ENCODE measurements at places on chromosomes 3 and 15. TPM values are rescaled to one million over a fixed set of nuclear protein-coding genes. Genes with fewer than 3 reads are reported as not detected.
A peak's percentile ranks its signal among the peaks of the same experiment; 100 is the strongest.

The NPRL2 gene
- total RNA-seq = 47.9 TPM

The DHFR2 gene
- total RNA-seq = 17.9 TPM

The EFHB gene
- 1.3 TPM for total RNA-seq

The NDUFB5 gene
- 48.1 TPM for total RNA-seq

The AMT gene
- total RNA-seq = 8.4 TPM

The MB21D2 gene
- 4.2 TPM for total RNA-seq

The C3orf70 gene
- total RNA-seq = not detected

The ZNF770 gene
- 60.1 TPM for total RNA-seq

The KCNAB1 gene
- not detected for total RNA-seq

The CLEC3B gene
- 1.8 TPM for total RNA-seq

The CCR8 gene
- 1.3 TPM for total RNA-seq

The SEMA3F gene
- total RNA-seq = 0.69 TPM

The TRH gene
- not detected for total RNA-seq

The CRABP1 gene
- not detected for total RNA-seq

The CHRNA5 gene
- total RNA-seq = 0.89 TPM

- DNase-seq = no peak
Measured at GRCh38 chr3:42613462-42613861, 13.0 kb downstream of the NKTR start.

GRCh38 chr3:114092151-114093015, 35.8 kb downstream of the QTRT2 start:
- DNase-seq = no peak

DNA sequence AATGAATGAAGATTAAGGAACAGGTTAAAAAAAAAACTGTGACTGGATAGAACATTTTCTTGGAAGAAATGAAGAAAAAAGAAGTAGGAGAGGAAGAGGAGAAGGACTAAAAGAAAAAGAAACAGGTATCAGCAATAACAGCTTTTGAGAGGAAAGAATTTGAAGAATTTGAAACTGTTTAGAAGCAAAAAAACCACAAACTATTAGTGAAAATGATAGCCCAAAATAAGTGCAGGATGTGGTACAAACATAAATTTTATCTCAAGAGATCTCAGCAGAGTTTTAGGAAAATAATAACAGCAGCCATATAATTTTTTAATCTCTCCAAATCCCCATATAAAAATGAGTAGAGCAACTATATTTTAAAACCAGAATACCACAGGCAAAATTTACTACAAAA, 8.8 kb upstream of the A4GNT start:
- DNase-seq = no peak

- DNase-seq = no peak
Measured at GRCh38 chr3:133136114-133137041, 98.2 kb downstream of the TMEM108 start.

GRCh38 chr3:149233323-149233722, 11.7 kb upstream of the CP start:
- DNase-seq = no peak

GRCh38 chr3:120472121-120472844, 21.5 kb upstream of the FSTL1 start:
- no peak for DNase-seq

- DNase-seq = no peak
Measured at GRCh38 chr3:43624619-43625305, 3.0 kb upstream of the ANO10 start.

GRCh38 chr3:52144034-52144795, 10.0 kb downstream of the POC1A start:
- DNase-seq = peak; percentile 84

GRCh38 chr3:66220066-66220465, 735 bp upstream of the SLC25A26 start:
- no peak for DNase-seq

DNA sequence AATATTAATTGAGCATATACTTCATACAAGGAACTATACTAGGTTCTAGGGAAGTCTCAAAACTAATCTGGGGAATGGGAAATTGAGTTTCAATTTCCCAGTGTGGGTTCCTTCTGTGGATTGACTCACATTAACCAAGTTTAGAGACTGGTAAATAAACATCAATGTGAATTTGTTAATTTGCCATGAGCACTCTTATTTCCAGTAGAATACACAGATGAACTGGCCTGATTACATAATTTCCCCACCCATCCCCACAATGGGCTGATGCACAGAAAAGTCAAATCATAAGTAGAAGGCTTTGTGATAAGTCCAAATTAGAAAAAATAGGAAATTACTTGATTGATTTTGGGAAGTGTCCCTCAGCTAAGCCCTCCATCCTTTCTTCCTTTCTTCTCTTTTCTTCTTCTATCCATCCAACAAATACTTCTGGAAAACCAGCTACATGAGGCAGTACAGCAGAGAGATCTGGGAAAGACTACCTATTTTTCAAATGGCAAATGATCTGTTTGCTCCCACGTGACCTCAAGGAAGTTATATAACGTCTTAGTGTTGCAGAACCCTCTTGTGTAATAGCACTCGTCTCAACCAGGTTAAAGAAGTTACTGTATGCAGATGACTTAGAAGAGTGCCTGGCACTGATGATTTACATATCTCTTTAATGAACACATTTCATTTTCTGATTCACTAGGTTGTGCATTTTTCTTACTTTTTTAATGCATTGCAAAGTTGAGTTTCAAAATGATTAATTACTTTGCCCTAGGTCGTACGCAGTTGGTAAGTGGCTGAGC, 312.3 kb downstream of the SV2B start:
- no peak for DNase-seq

GRCh38 chr15:63833021-63833696, 589 bp downstream of the HERC1 start:
- peak; percentile 12 for DNase-seq

GRCh38 chr15:23439513-23439912, 7.5 kb downstream of the GOLGA6L2 start:
- no peak for DNase-seq

DNA sequence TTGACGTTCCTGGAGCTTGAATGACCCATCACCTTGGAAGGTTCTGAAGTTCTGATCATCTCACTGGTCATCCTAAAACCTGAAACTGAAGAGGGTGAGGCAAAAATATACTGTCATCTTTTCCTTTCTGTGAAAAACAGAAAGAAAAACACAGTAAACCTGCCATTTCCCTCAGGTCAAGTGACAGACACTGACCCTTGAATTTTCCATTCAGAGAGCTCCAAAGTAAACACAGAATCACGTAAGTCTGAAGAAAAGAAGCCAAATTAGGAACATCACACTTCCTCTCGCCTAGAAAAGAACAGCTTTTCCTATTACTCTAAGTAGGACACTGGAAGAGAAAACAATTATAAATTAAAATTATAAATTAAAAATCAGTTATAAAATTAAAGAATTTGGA, 78.7 kb upstream of the TGFBR2 start:
- DNase-seq = no peak

DNA sequence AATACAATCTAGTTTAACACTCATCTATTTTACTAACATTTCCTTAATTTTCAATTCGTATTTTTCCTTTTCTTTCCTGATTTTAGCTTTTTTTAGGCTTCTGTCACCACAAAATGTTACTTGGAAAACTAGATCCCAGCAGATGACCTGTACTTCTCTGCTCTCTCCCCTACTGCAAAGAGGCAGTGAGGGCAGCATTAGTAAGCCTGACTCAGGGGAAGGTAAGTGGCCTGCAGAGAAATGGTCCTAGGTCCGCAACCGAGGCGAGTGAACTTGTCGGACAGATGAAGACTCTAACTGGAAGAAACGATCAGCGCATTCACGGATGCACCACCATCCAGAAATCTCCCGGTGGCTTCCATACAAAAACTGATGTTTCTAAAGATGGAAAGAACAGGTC, 20.4 kb downstream of the TMEM43 start:
- no peak for DNase-seq

GRCh38 chr3:196175722-196176121, 35.5 kb downstream of the ZDHHC19 start:
- no peak for DNase-seq

GRCh38 chr3:18680758-18681157, 255.6 kb upstream of the SATB1 start:
- DNase-seq = no peak

- no peak for DNase-seq
Measured at GRCh38 chr15:80978685-80979329, 10.8 kb downstream of the MESD start.

GRCh38 chr15:73320619-73321180, 48.1 kb downstream of the HCN4 start:
- no peak for DNase-seq

DNA sequence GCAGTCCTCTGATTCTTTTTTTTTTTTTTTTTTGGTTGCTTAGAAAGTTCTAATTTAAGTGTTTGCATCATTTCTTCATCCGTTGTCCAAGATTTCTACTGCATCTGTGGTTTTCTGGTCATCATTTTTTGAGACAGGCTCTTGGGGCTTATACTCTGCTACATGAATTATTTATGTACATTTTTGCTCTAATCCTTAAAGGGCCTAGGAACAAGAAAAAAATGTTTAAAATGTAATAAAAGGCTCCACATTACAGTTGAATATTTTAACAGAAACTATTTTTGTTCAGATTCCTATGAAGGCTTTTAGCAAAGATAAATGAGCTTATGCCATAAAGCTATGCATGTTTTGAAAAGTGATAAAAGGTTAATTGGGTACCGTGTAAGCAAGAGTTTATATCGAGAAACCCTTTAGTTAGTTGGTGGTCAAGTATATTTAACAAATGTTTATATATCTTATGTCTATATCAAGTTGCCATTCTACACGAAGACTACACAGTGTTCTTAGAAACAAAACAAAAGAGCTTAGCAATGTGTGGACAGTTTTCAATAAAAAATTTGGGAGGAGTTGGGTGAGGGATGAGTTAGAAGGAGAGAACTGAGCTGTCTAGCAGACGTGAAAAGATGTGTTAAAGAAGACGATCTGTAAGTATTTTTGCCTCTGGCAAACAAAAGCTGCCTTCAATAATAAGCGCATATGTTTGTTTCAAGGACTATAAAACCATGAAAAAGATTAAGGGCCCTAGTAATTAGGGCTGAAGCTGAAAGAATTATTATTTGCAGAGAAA, 563.6 kb upstream of the NAALADL2 start:
- no peak for DNase-seq

DNA sequence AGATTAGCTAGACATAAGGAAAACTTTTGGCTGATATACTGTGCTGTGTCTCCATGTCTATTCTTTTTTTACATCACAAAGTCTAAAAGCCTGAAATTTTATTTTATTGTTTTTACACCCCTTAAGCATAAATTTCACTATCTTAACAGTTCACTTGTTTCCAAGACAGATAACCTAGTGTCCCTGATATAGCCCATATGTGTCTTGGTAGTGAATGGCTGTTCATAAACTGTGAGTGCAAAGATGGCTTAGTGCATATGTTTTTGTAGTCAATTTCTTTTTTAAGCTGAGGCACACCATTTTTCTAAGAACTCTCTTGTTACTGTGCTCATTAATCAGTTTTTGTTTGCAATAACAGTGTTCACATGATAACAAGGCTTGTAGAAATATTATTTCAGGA, 381.1 kb downstream of the OXSM start:
- no peak for DNase-seq

DNA sequence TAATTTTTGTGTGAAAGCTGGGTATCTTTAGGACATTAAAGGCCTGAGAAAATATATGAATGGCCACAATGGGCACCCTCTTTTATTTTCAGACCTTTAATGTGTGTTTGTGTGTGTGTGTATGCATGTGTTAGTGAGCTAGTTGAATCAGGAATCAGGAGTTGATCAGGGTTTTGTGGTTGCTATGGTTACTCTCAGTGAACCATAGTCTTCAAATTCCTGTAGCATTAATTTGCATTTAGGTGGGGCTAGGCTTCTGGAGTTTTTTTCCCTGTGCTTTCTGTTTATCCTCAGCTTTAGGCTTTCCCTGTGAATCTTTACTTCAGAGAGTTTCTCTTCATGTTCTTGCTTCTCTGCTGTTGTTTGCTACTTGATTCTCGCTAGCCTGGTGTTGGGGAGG, 122.0 kb upstream of the ONECUT1 start:
- DNase-seq = no peak

GRCh38 chr3:122301063-122301462, 24.0 kb upstream of the CSTA start:
- no peak for DNase-seq

DNA sequence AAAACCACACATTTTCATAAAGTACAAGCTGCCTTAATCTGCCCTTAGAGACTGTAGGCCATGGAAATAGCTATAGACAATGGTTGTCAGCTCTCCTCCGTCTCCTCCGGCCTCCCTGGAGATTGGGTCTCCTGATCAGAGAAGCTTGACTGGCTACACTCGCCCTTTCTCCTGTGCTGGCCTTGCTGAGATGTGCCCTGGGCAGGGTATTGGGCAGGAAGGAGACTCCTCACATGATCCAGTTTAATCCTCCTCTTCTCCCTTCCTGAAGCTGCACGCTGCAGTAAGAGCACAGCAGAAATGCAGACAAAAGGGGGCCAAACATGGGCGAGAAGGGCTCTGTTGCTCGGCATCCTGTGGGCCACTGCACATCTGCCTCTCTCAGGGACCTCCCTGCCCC, at the start of gene SLC24A5:
TSS of gene SLC24A5 (plus strand) at position 246 of the 400 bp plus-strand sequence. CDS start at position 301, 55 bp downstream.
- DNase-seq = no peak

GRCh38 chr15:47766406-47766805, 49.1 kb downstream of the SEMA6D start:
- no peak for DNase-seq

DNA sequence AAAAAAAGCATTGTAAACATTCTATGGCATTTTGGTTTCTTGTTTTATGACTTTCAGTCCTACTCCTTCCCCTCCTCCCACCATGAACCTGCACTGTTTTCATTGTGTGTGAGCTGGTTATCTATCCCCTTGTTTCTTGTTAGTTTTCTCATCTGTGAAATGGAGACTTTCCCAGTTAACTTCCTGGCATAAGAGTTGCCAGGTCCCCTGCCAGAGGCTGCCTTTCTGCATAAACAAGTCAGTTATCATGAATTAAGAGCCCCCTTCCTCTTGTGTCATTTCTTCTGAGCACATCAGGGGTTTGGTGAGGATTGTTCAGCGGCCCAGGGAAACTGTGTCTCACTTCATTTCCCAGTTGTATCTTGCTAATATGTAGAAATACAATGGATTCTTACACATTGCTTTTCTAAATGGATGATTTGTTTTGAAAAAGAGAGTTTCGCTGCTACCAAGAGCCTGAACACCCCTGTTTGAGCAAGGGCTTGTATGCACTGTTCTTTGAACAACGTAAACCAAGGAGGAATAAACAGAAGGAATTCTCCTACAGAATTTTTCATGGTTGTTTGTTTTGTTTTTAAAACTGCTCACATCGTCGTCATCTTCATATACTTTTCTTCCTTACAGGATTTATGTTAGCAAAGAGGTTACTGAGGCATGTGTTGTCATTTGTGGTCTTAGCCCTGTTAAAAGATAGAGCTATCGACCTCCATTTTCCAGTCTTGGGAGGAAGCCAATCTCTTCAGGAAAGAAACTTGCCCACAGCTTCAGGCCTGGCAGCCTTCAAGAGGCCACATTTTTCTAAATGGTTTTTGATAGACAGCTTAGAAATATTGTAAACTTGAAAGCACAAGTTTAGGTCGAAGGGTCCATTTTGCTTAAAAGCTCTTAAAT, 144.6 kb upstream of the IL12A start:
- no peak for DNase-seq

DNA sequence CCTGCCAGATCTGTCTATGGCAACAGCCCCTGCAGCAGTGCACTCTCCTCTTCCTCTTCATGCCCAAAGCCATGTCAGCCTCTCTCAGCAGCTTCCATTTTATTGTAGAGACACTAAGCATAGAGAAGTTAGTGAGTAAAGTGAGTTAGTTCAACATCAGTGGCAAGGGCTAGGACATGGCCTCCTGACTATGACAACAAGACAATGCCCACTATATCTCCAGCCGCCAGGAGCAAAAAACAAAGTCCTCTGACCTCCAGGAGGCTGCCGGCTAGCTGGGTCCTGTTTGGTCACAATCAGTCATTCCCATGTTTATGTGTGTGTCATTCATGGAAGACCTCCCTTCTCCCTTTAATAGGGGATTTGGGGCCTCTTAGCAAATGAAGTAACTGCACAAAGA, 14.9 kb downstream of the NR1I2 start:
- no peak for DNase-seq

Measured in naive thymus-derived CD4-positive, alpha-beta T cell (primary cell).